Activated CD4-positive, alpha-beta T cell treated with anti-CD3 and anti-CD28 coated beads, Interleukin-10, Interleukin-2, amounts not matched to agents 100 ng/mL and 50 ng/mL, durations not matched to agents 16 hours and 8 hours (primary cell): ENCODE measurements at places on chromosomes 5 and 9.

DNA sequence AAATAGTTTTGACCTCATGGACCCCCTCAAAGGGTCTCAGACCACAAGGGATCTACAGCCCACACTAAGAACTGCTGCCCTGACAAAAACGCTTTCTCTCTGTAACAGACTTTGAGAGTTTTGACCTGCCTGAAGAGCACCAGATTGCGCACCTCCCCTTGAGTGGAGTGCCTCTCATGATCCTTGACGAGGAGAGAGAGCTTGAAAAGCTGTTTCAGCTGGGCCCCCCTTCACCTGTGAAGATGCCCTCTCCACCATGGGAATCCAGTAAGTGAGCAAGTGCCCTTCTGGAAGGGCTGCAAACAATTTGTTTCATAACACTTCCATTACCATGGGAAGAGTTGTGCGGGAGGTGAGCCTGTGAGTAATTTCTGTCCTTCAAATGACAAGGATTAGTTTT, 6.0 kb downstream of the PTTG1 start:
- no peak for DNase-seq

GRCh38 chr9:19057033-19057432, 7.8 kb downstream of the RRAGA start:
- no peak for DNase-seq

- DNase-seq: no peak
Measured at GRCh38 chr5:68646144-68646543, 430.6 kb downstream of the PIK3R1 start.

GRCh38 chr5:144002876-144003275, 167.6 kb downstream of the YIPF5 start:
- no peak for DNase-seq

DNA sequence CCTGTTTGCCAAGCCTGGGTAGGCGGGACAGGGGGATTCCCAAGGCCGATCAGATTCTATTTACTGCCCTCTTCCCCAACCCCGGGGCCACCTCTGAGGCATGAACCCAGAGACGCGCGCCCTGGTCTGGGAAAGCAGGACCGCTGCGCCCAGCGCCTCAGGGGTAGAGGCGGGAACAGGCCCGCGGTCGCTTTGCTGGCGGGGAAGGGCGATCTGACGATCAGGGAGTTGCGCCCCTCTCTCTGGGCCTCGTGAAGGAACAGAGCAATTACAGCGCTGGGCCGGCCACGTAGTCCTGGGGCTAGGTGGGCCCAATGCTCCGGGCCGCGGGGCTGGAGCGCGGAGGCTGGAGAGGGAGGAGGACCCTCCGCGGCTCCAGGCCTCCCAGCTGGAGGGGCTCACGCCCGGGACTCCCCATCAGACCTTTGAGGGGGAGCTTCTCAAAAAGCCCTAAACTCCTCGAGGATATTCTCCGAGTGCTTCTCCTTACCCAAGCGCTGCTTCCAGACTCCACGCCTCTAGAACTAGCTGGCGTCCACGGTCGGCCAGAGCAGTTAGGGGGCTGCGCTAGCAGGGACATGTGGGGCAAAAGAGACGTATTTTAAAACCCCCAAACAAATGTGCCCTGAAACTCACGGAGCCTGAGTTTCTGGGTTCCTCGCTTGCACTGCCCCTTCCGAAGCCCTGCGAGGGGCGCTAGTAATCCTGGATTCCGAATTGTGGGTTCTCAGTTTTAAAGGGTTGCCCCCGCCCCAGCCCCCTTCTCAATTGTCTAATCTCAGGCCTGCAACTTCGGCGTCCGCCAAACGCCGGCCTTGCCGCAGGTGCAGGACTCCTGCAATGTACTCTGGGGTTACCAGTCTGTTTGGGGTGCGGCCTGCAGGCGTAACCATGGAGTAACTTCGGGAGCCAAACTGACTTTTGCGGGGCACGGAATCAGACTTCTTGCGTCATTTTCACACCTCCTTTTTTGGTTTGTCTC, 57.6 kb downstream of the TMEM174 start:
- DNase-seq: no peak

DNA sequence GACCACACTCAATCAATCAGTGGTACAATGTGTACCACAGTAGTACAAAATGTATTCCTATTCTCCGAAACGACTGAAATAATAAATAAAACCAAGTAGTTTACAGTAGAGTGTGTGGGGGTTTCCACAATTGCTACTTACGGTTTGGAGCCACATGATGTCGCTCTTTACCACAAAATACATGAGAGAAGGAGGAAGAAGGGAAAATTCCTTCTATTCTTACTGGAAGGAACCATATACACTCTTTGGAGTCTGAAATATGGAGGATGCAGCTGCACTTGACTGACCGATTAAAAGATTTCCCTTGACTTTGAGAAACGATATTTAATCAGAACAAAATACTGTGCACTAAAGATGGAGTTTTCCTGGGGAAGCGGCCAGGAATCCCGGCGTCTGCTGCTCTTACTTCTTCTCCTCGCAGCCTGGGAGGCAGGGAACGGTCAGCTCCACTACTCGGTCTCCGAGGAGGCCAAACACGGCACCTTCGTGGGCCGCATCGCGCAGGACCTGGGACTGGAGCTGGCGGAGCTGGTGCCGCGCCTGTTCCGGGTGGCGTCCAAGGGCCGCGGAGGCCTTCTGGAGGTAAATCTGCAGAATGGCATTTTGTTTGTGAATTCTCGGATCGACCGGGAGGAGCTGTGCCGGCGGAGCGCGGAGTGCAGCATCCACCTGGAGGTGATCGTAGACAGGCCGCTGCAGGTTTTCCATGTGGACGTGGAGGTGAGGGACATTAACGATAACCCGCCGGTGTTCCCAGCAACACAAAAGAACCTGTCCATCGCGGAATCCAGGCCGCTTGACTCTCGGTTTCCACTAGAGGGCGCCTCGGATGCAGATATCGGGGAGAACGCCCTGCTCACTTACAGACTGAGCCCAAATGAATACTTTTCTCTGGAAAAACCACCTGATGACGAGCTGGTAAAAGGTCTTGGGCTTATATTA, at the start of gene PCDHA4:
Gene PCDHA4, plus strand, starts transcription at position 235 of the 942 bp plus-strand sequence.
- DNase-seq: peak; percentile 28

DNA sequence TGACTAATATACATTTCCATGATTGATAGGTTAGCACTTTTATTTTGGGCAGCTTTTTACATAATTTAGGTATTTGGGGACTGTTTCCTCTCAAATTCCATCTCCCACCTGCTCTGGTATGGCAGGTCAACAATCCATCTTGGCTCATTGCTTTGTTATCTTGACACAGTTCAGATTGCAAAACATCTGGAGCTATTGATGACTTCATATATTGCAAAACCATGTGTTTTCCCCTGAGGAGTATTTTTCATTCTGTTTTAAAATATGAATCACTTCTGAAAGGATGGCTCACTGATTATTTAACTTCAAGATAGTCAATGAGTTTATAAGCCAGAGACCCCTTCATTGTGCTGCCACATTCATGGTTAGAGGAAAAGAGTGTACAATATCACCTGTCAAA, 1206.0 kb upstream of the C9orf72 start:
- DNase-seq: no peak
